ENCODE measurements at places on chromosomes 16 and 17. TPM values are rescaled to one million over a fixed set of nuclear protein-coding genes. Genes with fewer than 3 reads are reported as not detected.

GRCh38 chr16:11692651-11693050 is 24.4 kb downstream of the SNN start:
- H3K27me3 ChIP-seq: no peaks in the 10 kb centered on the region
- DNase-seq: no peak
- peaks cover 35% of the 10 kb centered on the region for H3K4me1 ChIP-seq
- H3K27ac ChIP-seq: no peak overlapping the region
- no peak overlapping the region for H3K4me3 ChIP-seq
- H3K36me3 ChIP-seq: peaks cover 57% of the 10 kb centered on the region

GRCh38 chr17:146546-146945 is 9.2 kb downstream of the SCGB1C2 start:
- no peaks in the 10 kb centered on the region for H3K4me1 ChIP-seq
- no peak overlapping the region for H3K27ac ChIP-seq
- no peak overlapping the region for H3K4me3 ChIP-seq
- peaks cover 9% of the 10 kb centered on the region for H3K27me3 ChIP-seq
- no peak for DNase-seq
- H3K36me3 ChIP-seq: no peaks in the 10 kb centered on the region

GRCh38 chr16:79985606-79986005 is 385.1 kb upstream of the MAF start:
- no peak overlapping the region for H3K4me3 ChIP-seq
- no peak overlapping the region for H3K27ac ChIP-seq
- no peak for DNase-seq
- H3K4me1 ChIP-seq: no peaks in the 10 kb centered on the region
- peaks cover 3% of the 10 kb centered on the region for H3K27me3 ChIP-seq
- no peaks in the 10 kb centered on the region for H3K36me3 ChIP-seq

DNA sequence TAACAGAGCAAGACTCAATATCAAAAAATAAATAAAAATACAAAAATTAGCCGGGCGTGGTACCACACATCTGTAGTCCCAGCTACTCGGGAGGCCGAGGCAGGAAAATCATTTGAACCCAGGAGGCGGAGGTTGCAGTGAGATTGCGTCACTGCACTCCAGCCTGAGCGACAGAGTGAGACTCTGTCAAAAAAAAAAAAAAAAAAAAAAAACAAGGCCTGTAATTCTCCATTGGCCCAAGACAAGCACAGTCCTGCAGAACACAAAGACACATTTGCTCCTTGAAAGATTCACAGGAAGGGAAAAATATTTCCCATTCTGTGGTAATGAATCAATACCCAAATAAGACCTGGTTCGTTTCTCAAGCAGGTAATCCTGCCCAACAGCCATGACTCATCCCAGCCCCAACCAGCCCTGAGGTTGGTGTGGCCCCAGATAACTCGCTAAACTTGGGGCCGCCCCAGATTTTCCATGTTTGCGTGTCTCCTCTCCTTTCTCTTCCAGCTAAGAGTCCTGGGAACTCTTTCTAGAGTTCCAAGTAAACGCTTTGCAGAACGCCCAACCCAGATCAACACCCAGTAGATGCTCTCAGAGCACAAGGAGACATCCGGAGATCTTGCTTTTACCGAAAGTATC is 40.3 kb upstream of the SNN start:
- DNase-seq: no peak
- H3K27ac ChIP-seq: peak overlapping the region; percentile 13
- H3K36me3 ChIP-seq: peaks cover 4% of the 10 kb centered on the region
- peaks cover 2% of the 10 kb centered on the region for H3K27me3 ChIP-seq
- H3K4me3 ChIP-seq: no peak overlapping the region

DNA sequence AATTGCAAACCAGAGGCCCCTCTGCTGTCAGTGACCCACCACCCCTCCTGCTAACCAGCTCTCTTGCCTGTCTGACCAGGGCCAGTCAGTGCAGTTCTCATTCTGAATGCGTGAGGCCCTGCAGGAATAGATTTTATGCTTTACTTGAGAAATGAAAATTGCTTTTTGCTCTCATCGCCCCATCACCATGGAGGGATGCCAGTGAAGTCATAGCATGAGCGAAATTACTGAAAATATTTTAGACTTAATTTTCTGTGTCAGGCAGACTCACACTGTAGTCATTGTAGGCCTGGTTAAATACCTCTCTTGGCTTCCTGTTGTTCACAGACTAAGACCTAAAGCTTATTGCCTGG is 490.5 kb upstream of the CDH5 start:
- no peaks in the 10 kb centered on the region for H3K27me3 ChIP-seq
- no peaks in the 10 kb centered on the region for H3K4me1 ChIP-seq
- H3K4me3 ChIP-seq: no peak overlapping the region
- no peak overlapping the region for H3K27ac ChIP-seq
- no peaks in the 10 kb centered on the region for H3K36me3 ChIP-seq
- no peak for DNase-seq

DNA sequence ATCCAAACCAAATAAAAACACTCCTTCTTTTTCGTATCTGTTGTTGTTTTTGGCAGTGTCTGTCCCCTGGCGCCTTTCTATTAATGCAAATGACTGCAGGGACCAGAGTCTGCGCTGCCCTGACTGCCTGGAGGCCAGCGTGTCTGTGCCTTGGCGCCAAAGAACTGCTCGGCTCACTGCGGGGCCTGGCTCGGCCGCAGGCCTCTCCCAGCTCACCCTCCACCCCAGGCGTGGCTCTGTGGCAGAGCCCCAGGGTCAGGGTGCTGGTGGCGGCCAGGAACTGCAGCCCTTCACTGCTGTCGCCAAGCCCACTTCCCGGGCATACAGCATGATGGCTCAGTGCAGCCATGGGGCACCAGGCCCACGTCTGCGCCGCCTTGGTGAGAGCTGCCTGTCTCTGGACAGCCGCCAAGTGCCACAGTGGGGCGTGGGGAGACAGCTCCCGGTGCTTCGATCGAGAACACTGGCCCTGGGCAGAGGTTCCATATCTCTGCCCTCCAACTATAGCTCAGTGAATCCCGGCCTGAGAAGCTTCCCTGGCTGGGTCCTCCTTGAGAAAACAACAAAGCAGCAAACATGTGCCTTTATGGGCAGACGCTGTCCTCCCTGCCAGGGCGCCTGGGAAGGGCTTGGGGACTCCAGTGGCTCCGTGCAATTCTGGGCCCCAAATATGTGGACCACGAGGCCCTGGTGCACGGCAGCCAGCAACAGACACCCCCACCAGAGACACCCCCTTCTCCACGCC is 11.1 kb downstream of the CANT1 start:
- H3K27me3 ChIP-seq: no peaks in the 10 kb centered on the region
- no peak overlapping the region for H3K4me3 ChIP-seq
- no peak overlapping the region for H3K27ac ChIP-seq
- no peak for DNase-seq
- peaks cover 2% of the 10 kb centered on the region for H3K4me1 ChIP-seq
- peaks cover 28% of the 10 kb centered on the region for H3K36me3 ChIP-seq

DNA sequence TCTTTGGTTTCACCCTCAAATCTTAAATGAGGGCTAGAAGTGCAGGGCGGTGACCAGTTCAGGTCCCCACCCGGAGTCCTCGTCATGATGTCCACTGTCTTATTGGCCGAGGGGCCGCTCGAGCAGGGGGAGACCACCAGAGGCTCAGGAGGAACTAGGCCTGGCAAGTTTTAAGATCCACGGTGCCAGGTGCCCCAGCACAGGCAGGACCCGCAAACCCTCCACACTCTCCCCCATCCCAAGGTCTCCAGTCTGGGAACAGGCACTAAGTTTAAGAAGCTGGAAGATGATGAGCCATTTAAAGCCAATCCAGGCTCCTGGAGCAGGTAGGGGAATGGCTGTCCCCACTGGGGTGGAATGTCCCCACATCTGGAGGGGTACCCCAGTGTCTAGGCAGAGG is 4.1 kb downstream of the DLX3 start:
- H3K4me1 ChIP-seq: peaks cover 12% of the 10 kb centered on the region
- no peak overlapping the region for H3K4me3 ChIP-seq
- H3K27ac ChIP-seq: no peak overlapping the region
- H3K36me3 ChIP-seq: no peaks in the 10 kb centered on the region
- H3K27me3 ChIP-seq: peaks cover 71% of the 10 kb centered on the region

DNA sequence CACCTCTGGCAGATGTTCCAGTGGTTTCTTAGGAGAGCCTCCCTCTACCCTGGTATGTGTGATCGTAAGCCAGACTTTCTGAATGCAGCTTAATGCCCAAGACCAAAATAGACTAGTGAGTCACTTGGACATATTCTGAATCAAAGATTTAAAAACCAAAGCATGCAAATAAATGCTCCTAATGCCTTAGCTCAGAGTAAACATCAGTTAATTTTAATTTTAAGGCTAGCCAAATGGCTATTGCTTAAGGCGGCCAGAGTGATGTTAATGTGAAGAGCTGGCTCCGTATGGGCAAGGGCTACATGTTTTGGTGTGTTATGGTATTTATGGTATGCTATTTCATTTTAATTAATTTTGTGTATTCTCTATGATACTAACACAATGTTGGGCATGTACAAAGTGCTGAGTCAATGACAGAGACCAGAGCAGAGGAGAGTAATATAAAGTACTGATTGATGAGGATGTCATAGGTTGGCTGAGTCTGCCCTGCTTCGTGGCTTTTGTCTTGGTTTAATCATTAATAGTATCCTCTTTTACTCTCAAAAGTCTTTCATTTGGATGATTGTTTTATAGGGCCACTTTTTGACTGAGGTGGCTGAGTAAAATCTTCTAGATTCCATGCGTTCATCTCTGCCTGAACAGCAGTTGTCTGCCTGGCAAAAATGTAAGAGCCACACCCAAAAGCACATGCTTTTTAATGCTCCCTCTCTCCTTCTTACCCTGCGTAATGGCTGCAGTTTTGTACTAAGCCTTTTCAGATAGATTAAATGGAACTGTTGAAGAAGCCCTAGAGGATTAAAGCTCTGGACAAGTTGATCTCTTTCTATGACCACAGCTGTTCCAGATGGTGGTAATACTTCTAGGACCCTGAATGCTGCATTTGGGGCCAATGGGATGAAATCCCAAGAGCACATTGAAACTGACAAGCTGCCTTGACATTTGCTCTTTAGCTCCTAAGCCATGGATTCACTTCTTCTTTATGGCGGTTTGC is 59.6 kb downstream of the MAP2K6 start:
- no peaks in the 10 kb centered on the region for H3K36me3 ChIP-seq
- H3K27ac ChIP-seq: no peak overlapping the region
- DNase-seq: no peak
- H3K4me1 ChIP-seq: no peaks in the 10 kb centered on the region
- no peak overlapping the region for H3K4me3 ChIP-seq

The KREMEN2 gene
- total RNA-seq: 0.18 TPM

- H3K4me1 ChIP-seq: peaks cover 69% of the 10 kb centered on the region
- DNase-seq: no peak
- no peaks in the 10 kb centered on the region for H3K27me3 ChIP-seq
- H3K4me3 ChIP-seq: no peak overlapping the region
- H3K36me3 ChIP-seq: peaks cover 27% of the 10 kb centered on the region
- no peak overlapping the region for H3K27ac ChIP-seq
Observed at GRCh38 chr16:11136600-11136999, 119.4 kb downstream of the SOCS1 start.

- no peak overlapping the region for H3K27ac ChIP-seq
- no peaks in the 10 kb centered on the region for H3K4me1 ChIP-seq
- H3K27me3 ChIP-seq: peaks cover 14% of the 10 kb centered on the region
- H3K4me3 ChIP-seq: no peak overlapping the region
- H3K36me3 ChIP-seq: no peaks in the 10 kb centered on the region
- DNase-seq: no peak
Observed at GRCh38 chr17:63533433-63534077, 10.4 kb downstream of the KCNH6 start.

GRCh38 chr17:68973098-68973846 is 18.1 kb upstream of the ABCA8 start:
- H3K27ac ChIP-seq: no peak overlapping the region
- no peaks in the 10 kb centered on the region for H3K4me1 ChIP-seq
- H3K36me3 ChIP-seq: no peaks in the 10 kb centered on the region
- DNase-seq: no peak
- no peaks in the 10 kb centered on the region for H3K27me3 ChIP-seq
- H3K4me3 ChIP-seq: no peak overlapping the region

DNA sequence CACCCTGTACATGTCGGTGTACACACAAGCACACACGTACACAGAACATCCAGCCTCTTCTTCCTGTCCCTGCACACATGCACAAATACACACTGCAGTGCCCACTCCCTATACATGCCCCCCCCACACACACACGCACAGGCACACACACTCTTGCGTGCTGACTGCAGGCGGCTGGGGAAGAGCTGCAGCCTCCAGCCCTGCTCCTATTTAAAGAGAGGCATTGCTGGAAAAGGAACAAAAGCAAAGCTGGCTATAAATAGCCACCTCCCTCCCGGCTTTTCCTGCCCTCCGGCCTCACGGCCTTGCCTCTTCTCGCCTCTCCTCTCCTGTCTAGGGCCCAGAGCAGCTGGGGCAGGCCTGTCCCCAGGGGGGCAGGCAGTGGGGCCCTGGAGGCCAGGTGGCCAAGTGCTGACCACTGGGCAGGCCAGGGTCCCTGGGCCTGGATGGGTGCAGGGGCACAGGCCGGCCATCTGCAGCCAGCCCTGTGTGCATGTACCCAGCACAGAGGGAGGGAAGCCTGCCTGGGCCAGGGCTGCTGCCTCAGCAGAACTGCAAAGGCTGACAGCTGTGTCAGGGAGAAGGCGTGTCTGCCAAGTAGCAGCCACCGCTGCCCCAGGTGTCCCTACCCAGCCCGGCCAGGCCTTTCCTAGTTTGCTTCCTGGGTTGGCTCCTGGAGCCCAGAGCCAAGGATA is 25.4 kb downstream of the RTN4RL1 start:
- H3K27me3 ChIP-seq: peaks cover 36% of the 10 kb centered on the region
- no peak overlapping the region for H3K27ac ChIP-seq
- H3K4me1 ChIP-seq: no peaks in the 10 kb centered on the region
- H3K4me3 ChIP-seq: peak overlapping the region; percentile 58
- peaks cover 2% of the 10 kb centered on the region for H3K36me3 ChIP-seq

DNA sequence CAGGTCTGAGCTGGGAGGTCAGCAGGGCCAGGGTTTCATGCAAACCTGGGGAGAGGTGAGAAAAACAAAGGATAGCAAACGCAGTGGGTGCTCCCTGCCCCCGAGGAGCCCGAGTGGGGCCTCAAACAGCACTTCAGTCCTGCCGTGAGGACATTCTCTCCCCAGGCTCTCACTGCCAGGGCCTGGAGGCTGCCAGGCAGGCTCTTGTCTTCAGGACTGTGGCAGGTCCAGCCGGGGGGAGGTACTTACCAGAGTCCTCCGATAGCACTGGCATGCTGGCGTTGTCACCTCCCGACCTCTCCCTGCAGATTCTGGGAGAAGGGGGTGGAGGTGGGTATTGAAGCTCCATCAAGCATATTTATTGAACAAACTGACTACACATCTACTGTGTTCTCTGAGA is 1.3 kb downstream of the MPP3 start:
- peaks cover 2% of the 10 kb centered on the region for H3K36me3 ChIP-seq
- peaks cover 16% of the 10 kb centered on the region for H3K4me1 ChIP-seq
- DNase-seq: no peak
- peaks cover 64% of the 10 kb centered on the region for H3K27me3 ChIP-seq
- H3K27ac ChIP-seq: no peak overlapping the region

- H3K27me3 ChIP-seq: peaks cover 9% of the 10 kb centered on the region
- H3K27ac ChIP-seq: no peak overlapping the region
- no peaks in the 10 kb centered on the region for H3K36me3 ChIP-seq
- no peak overlapping the region for H3K4me3 ChIP-seq
- H3K4me1 ChIP-seq: no peaks in the 10 kb centered on the region
- no peak for DNase-seq
Observed at GRCh38 chr17:41013181-41013580, 4.3 kb upstream of the KRTAP3-1 start.
